ENCODE measurements at places on chromosomes 12 and 14.

DNA sequence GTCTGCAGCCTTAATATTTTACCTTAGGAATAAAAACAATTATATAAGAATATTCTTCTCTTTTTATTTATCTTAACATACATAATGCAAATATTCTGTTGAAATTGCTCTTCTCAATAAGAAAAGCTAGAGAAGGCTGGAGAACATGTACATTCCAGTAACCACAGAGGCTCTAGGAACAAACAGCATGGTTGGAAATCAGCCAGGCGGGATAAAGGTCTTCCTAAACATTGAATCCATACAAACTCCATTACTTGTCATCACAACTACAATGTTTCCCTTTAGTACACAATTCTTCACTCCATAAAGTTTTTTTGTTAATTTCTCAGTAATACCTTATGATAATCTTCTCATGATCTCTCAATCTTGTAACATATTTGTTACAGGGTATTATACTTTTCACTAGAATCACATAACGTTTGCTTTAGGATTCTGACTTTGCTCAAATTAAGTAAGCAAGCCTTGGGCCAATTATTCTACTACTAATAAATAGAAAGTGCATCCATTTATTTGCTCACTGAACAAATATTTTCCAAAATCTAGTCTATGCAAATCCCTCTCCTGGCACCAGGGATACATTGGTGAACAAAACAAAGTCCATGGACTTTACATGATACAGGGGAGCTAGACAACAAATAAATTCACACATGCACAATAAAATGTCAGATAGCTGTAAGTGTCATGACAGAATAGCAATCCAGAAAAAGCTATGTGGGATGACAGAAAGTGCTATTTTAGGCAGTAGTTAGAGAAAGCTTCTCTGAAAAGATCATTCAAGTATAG lies 237.5 kb upstream of the TMTC1 start:
- no peak for DNase-seq

DNA sequence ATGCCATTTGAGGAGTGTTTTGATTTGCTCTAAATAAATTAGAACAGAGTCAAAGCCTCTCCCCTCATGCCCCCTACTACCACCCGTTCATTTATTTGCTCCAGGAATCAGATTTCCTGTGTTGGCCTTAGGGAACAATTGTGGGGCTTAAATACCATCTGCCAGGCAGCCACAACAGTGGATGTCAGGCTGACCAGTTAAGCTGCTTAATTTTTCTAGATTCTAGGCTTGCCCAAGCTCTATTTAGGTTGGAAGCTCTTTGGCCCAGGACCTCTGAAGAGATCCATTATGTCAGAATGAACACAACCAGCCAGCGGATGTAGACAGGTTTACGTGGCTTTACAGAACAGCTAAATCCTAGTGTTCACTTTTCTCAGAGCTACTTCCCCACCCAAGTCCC lies 1.0 kb upstream of the TIMELESS start:
- DNase-seq: no peak

- no peak for DNase-seq
Measured at GRCh38 chr12:105205322-105206048, 30.5 kb downstream of the APPL2 start.

- no peak for DNase-seq
Measured at GRCh38 chr14:59026081-59026480, 162.4 kb upstream of the DAAM1 start.

- no peak for DNase-seq
Measured at GRCh38 chr12:103930787-103931735, 851 bp downstream of the HSP90B1 start.

DNA sequence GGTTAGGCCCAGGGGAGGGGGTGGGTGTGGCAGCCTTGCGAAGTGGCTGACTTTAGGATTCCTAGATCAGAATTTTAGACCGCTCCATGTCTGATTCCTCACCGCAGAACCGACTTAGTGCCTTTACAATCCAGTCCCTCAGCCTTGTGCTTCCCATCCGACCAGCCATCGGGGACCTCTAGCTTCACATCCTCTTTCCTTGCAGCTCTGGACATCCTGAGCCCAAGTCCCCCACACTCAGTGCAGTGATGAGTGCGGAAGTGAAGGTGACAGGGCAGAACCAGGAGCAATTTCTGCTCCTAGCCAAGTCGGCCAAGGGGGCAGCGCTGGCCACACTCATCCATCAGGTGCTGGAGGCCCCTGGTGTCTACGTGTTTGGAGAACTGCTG lies 557 bp downstream of the COPS7A start:
- no peak for DNase-seq

- DNase-seq: no peak
Measured at GRCh38 chr12:105993766-105994555, 144.8 kb downstream of the NUAK1 start.

DNA sequence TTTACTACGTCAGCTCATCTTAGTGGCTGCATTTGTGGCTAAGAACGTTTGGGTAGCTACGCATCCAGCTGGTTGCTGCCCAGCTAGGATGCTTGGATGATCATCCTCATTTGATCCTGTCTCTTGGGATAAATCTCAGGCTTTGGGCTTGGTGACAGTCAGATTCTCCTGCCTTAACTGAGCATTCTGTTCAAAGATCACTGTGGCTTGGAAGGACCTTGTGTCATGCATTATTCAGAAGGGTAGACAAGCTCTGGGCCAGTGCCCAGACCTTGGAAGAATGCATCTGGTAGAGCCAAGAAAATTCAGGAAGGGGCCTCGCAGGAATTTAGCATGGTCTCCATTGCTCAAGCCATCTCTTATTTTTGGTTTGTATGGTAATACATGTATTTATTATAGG lies 188.4 kb downstream of the NRXN3 start:
- DNase-seq: peak; percentile 5
